ENCODE measurements at places on chromosomes 11 and 22.

DNA sequence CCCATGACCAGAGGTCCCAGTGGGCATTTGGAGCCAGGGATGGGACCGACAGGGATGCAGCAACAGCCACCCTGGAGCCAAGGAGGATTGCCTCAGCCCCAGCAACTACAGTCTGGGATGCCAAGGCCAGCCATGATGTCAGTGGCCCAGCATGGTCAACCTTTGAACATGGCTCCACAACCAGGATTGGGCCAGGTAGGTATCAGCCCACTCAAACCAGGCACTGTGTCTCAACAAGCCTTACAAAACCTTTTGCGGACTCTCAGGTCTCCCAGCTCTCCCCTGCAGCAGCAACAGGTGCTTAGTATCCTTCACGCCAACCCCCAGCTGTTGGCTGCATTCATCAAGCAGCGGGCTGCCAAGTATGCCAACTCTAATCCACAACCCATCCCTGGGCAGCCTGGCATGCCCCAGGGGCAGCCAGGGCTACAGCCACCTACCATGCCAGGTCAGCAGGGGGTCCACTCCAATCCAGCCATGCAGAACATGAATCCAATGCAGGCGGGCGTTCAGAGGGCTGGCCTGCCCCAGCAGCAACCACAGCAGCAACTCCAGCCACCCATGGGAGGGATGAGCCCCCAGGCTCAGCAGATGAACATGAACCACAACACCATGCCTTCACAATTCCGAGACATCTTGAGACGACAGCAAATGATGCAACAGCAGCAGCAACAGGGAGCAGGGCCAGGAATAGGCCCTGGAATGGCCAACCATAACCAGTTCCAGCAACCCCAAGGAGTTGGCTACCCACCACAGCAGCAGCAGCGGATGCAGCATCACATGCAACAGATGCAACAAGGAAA lies 27.3 kb upstream of the L3MBTL2 start:
- no peak for DNase-seq

DNA sequence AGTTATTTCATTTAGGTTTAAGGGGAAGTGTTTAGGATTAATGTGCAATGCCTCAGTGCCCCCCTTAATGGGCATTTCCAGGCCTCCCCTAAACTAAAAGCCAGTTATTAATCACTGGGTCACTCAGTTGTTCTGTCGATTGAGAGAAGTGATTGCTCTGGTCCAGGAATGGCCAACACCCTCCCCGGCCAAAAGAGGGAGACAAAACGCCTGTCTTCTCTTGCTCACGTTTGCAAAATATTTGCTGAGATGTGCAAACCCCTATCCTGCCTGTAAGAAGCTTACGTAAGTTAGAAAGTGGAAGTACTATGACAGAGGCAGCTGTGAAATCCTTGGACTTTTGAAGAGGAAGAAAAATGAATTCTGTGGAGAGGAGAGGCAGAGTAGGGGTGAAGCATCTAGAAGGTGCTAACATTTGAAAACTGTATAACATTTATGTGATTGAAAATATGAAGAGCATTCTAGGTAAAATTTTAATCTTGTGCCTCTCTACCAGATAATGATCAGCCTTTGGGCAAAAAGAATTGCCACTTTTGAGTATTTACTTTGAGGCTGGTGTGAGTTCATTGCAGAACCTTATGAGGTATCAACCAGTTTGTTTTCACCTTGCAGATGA lies 37.7 kb downstream of the NTM start:
- no peak for DNase-seq

- no peak for DNase-seq
Observed at GRCh38 chr11:110471371-110471770, 41.6 kb downstream of the FDX1 start.

DNA sequence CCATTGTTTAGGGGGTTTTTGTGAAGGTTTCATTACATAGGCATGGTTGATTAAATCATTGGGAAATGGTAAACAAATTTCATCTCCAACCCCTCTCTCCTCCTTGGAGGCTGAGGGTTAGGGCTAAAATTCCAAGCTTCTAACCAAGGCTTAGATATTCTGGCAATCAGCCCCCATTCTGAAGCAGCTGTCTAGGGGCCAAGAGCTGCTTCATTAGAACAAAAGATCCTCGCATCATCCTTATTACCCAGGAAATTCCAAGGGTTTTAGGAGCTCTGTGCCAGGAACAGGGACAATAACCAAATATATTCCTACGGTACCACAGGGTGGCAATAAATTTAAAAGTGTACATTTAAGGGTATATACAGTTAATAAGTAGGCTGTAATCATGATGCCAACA lies 22.5 kb upstream of the EED start:
- DNase-seq: no peak

DNA sequence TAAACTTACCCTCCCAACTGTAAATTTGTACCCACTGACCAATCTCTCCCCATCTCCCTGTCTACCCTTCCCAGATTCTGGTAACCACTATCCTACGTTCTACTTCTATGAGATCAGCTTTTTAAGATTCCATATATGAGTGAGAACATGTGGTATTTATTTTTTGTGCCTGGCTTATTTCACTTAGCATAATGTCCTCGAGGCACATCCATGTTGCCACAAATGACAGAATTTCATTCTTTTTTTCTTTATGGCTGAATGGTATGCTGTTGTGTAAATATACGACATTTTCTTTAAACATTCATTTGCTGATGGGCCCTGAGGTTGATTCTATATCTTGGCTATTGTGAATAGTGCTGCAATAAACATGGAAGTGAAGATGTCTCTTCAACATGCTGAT lies 74.7 kb upstream of the RRM1 start:
- DNase-seq: no peak

GRCh38 chr11:45921561-45922424 lies 663 bp upstream of the LARGE2 start:
- DNase-seq: no peak

- DNase-seq: no peak
Observed at GRCh38 chr11:64173616-64174355, 7.9 kb upstream of the MACROD1 start.
